ENCODE measurements at places on chromosomes 3 and 15.

- no peak for DNase-seq
Observed at GRCh38 chr3:131553495-131554247, 50.9 kb upstream of the MRPL3 start.

DNA sequence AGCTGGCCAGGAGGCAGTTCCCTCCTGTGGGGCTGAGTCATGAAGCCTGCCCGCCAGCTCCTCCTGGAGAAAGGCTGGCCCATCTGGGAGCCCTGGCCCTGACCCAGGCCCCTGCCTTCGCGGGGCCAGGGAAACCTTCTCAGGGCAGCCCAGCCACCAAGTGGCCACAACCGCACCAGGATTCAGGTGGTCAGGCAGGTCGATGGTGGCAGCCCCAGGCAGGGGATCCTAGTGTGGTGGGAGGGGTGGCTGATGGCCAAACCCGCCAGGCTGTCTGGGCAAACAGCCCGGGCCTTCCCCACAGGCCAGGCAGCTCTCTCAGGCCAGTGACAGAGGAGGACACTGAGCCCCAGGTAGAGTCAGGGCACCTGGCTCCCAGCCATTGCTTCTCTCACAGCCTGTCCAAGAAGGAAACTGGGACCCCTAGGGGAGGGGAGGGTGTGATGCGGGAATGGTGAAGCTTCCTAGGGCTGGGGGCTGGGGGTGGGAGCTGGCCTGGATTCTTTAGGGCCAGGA, 1.2 kb downstream of the TWF2 start:
- DNase-seq: no peak

DNA sequence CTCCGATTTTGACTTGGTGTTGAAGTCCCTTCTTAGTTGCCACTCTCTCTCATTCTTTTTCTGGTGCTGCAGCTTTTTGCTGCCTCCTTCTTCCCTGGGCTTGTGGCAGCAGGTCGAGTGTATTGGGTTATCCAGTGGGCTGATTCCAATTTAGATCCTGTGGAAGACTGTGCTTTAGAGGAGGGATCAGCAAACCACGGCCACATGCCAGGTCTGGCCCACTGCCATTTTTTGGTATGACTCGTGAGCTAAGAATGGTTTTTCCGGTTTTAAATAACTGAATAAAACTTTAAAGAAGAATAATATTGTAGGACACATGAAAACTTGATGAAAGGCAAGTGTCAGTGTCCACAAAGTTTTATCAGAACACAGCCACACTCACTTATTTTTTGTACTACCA, 330.5 kb downstream of the ROBO2 start:
- DNase-seq: no peak

GRCh38 chr3:9161298-9161697, 88.1 kb downstream of the SRGAP3 start:
- DNase-seq: no peak

- DNase-seq: no peak
Observed at GRCh38 chr3:57141719-57142410, 23.3 kb downstream of the IL17RD start.

All from stimulated activated CD8-positive, alpha-beta memory T cell treated with anti-CD3 and anti-CD28 coated beads, Interleukin-4, amount 100 ng/mL, for 4 hours (primary cell).